OCI-M1 (cell line): ENCODE measurements at places on chromosomes 2 and 18.
A peak's percentile ranks its signal among the peaks of the same experiment; 100 is the strongest.

- peak; percentile 85 for DNase-seq
Measured at GRCh38 chr2:173075781-173076580, at the start of gene MAP3K20. Gene MAP3K20, plus strand, starts transcription at chr2:173075846. Its CDS starts 15,186 bp downstream, at chr2:173091032.

DNA sequence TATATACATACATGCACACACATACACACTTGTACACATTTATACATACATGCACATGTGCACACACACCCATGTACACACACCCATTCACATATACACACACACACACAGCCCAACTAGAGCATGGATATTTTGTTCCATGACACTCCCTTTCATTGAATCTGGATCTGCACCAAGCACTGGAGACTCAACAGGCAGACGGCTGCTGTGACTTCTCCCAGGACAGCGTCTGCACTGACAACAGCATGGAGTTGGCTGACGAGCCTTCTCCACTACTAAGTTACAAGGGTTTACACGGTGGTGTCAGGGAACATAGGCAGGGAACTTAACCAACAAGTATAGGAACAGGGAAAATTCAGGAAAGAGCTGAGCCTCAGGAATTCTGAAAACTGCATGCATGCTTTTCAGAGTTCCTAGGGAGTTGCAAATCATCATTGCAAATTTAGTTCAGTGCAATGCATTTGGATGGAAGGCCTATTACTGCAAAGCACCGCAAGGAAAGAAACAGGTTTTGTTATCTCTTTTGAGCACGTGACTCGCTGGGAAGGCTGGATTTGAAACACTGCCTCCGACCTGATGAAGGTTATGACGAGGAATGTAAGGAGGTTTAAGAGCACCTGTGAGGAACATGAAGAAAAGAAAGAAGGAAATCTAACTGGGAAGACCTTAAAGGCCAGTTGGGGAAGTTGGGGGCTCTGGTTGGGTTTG is 35.9 kb downstream of the TMEM18 start:
- no peak for DNase-seq

- DNase-seq, result no peak
Measured at GRCh38 chr2:238069021-238069709, 8.4 kb downstream of the SCLY start.

DNA sequence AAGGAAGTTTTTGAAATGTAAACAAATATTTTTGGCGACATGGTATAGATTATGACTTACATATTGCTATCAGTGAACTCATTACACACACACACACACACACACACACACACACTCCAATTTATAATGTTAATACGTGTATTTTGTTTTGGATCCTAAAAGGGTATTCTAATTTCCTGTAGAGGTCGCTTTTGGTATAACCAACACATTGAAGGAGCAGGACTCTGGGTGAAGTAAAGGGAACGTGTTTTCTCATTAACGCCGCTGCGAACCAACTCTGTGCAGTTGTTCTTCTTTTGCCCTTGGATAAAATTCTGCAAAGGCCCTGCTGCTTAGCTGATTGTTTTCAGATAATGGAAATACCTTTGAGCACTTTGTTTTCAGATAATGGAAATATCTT is 190.4 kb downstream of the PMAIP1 start:
- peak; percentile 49 for DNase-seq

DNA sequence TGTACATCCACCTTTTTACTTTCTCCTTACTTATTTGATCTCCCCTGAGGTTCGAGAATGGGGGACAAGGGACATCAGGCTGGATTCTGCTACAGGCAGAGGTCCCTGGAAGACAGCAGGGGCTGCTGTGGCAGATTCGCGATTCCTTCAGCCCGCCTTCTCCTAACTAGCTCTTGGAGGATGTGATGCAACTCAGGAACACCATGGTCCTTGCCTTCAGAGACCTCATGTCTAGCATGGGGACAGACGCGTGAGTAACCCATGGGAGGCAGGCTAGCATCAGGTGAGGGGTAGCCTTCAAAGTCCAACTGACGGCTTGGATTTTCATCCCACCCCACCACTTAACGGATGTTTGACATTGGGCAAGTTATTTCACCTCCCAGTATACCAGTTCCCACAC is 869 bp upstream of the TCF23 start:
- DNase-seq, result no peak

DNA sequence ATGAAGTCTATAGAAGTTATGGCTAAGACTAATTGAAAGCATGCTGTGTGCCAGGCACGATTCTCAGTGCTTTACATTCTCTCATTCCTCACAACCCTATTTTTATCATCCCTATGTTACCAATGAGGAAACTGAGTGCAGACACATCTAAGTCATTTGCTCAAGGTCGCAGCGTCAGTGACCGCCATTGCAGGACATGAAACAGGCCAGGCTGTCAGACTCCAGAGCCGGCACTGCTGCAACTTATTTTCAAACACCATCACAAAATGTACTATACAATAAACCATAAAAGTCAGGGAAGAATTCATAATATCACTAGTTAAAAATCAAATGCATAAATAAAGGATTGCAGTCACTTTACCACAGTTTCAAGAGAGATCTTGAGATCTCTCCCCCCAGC is 5.6 kb downstream of the STK39 start:
- DNase-seq, result no peak

DNA sequence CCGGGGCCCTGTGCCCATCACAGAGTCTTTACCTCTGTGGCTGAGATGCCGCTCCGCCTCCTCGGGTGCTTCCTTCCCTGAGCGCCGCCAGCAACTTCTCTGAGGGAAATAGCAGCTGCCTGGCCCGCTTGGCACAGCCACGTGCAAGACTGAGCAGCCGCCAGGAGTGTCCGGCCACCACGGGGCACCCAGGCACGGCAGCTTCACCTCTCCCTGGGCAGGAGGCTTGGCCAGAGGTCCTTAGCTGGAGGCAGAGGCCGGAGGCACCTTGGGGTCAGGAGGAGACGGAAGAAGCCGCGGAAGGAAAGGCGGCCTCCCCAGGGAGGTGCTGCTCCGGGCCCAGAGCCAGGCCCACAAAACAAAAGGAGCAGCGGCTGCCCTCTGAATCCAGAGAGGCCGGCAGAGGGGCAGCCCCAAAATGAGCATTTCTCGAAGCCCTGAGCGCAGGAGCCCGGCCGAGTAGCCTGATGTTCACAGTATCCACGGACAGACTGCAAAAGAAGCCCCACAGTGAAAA is 6.0 kb upstream of the LIMS2 start:
- DNase-seq, result no peak

DNA sequence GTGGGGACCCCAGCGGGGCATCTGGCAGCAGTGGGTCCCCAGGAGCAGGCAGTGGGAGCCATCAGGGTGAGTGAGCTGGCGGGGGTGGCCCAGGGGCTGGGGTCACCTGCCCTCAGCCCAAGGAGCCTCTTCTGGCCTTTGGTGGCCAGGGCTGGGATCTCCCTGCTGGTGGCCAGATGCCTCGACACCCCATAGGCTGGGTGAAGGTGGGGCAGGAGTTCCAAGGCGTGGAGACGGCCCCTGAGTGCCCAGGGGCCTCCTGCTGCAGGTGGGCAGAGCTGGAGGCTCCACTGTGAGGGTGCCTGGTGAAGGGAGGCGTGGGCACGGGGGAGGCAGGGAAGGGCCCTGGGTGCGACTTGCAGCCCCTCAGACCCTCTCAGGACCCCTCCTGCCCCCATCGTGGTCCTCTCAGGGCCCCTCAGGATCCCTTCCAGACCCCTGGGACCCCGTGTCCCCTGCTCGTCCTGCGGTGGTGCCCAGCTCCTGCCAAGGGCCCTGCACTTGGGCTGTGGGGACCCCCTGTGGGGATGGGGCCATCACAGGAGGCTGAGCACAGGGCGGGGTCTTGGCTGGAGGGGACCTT is 5.0 kb upstream of the GPR35 start:
- DNase-seq, result no peak

DNA sequence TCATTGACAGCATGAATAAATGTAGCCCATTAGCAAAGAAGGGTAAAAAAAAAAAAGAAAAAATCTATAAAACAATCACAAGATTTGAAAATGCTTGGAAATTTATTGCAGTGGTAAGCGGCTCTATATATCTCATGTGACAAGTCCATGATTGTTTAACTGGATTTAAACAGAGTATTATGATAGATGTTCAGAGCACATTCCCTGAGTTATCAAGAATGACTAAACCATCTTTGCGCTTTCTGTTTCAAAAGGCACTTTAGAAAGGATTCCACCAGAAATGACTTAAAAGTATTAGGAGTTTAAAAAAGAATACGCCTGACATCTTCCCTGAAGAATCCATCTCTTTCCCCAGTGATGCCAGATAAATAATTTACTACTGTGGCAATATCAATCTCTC is 409.5 kb upstream of the UBE2E3 start:
- no peak for DNase-seq

DNA sequence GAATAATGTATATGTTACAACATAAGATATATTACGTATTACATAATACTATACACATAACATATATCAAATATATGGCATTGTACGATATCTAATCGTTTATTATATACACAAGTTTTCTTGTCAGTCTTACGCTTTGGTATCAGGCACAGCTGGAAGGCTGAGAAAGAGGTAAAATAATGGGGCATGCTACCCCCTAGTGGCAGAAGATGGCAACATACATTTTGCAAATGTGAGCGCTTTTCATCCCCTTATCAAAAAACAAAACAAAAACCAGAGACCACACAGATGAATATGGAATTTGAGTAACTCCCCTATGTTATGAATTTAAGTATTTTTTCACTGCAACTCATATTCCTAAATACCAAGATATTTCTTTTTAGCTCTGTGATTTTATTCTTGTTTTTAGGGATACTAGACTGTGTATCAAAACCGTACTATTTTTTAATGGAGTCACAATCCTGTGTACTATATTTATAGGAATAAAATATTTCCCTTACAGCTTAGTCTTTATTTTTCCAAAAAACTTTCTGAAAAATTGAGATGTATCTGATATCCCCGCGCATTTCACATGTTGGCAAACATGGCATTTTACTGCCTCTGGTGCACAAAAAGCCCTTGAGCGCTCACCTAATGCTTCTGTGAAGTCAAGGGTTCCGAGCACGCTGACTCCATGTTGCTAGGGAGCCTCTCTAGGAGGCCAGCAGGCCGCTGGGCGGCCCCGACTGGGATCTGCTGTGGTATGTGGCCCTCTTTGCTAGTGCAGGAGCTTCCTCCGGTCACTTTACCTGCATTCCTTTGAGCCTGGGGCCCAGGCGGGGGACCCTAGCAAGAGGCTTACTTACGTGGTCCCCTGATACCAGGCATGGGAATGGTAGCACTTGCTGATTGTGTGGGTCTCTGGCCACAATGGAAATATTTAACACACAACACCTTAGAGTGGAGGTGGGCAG is 62.5 kb downstream of the SLC4A3 start:
- peak; percentile 73 for DNase-seq

DNA sequence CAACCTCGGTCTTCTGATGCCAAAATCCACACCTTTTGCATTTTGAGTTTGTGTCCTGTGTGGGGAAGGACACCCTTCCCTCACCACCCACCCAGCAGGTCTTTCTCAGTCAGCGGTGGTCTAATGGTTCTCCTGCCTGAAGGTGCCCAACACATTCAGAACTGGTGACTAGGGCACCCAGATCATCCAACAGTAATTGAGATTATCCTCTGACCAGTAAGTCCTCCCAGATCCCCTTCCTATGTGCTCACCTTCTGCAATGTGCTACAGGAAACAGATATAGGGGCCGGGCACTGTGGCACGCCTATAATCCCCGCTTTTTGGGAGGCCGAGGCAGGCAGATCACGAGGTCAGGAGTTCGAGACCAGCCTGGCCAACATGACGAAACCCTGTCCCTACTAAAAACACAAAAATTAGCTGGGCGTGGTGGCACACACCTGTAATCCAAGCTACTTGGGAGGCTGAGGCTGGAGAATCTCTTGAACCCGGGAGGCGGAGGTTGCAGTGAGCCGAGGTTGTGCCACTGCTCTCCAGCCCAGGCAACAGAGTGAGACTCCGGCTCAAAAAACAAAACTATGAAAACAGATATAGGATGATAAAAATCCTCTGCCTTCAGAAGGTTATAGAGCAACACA is 56.2 kb downstream of the REEP1 start:
- no peak for DNase-seq

GRCh38 chr18:4653418-4653817 is 198.3 kb upstream of the DLGAP1 start:
- DNase-seq, result no peak

DNA sequence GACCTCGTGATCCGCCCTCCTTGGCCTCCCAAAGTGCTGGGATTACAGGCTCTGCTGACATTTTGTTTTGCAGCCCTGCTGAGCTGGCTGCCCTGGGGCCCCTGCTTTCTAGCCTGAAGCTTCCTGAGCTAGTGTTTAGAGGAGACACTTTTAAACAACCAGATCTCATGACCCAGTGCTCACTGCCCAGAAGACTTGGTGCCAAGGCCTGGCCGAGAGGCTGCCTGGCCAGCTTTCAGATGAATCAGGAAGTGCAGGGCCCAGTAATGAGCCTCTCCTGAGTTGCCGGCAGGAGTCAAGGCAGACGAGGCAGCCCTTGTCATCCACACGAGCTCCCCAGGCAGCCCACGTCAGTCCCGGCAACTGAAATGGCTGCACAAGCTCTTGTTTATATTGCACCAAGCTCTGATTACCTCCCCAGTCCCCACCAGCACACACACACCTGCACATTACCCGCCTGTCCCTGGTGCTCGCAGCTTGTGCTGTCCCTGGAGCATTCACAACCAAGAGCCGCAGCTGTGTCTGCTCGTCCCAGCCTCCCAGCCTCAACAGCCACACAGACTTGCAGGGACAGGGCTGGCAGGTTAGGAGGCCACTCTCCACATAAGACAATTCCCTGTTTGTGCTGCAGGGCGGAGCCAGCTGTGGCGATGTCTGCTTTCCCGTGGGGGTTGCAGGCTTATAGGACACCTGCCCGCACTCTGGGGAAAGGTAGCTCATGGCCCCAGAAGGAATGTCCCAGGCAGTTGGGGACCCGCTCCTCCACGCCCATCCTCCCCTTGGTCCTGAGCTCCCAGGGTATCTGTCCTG is 331.2 kb upstream of the MYT1L start:
- no peak for DNase-seq

DNA sequence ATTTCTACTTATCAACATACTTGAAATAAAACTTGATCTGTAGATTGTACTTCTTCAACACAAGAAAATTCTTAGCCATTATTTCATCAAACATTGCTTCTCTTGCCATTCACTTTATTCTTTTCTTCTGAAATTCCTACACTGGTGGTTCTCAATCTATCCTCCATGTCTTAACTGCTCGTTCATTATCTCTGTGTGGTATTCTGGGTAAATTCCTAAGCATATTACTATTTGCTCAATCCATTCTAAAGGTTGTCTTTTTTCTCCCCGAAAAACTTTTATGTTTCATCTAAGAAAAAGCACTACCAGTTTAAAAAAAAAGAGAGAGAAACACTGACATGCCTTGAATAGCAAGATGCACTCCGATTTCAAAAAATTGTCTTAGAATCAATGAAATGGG is 18.0 kb downstream of the SP3 start:
- no peak for DNase-seq

GRCh38 chr2:179554639-179555386 is 290.2 kb upstream of the SESTD1 start:
- no peak for DNase-seq

- DNase-seq, result no peak
Measured at GRCh38 chr2:223668302-223668998, 66.3 kb upstream of the SCG2 start.

GRCh38 chr2:67950919-67951318 is 111.9 kb downstream of the C1D start:
- peak; percentile 25 for DNase-seq
